Urinary bladder (tissue), 4 donors: ENCODE measurements at places on chromosomes 4 and X. TPM values are rescaled to one million over a fixed set of nuclear protein-coding genes. Genes with fewer than 3 reads are reported as not detected.

GRCh38 chrX:94850811-94851210 lies 1176.8 kb downstream of the FAM133A start:
- no peak for DNase-seq

The FRMPD3 gene
- 0.53 TPM for total RNA-seq

DNA sequence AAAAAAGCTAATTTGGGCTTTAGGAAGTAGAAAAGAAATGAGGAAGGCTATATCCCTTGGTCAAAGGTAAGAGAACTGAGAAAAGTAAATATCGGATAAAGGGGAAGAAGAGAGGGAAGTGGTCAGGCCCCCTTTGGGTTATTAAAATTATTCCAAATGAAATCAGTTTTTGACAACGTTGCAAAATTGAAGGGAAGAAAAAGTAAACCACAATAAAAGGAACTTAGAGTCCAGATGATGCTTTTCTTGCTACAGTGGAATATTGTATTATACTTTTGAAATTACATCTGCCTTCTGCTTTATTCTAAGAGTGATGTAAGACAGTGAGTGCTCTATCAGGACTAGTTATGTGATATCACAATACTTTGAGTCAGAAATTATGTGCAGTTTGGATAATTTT lies 59.4 kb upstream of the RBPJ start:
- no peak for DNase-seq

GRCh38 chr4:8609824-8610350 lies 17.3 kb downstream of the CPZ start:
- no peak for DNase-seq

DNA sequence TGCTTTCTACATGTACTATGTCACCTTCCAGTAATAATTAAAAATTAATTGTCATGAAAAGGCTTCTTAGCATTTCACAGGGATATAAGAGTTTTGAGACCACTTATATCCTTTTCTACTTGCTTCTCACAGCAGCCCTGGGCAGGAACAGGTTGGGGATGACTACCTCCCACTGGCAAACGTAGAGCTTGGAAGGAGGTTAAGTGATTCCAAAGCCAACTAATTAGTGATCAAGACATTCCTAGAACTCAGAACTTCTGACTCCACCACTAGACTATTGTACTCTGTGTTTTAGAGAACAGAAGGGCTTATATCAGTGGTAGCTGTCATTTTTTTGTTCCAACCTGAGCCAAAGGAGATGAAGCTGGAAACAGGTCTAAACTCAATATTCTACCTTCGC lies 364.5 kb upstream of the BOD1L1 start:
- DNase-seq: no peak

- DNase-seq: no peak
Observed at GRCh38 chrX:139832718-139833309, 100.0 kb downstream of the ATP11C start.

- no peak for DNase-seq
Observed at GRCh38 chrX:18272222-18272621, 51.5 kb upstream of the BEND2 start.

The MAGEA2 gene
- total RNA-seq: not detected

GRCh38 chrX:136572030-136572429 lies 40.0 kb downstream of the VGLL1 start:
- no peak for DNase-seq

DNA sequence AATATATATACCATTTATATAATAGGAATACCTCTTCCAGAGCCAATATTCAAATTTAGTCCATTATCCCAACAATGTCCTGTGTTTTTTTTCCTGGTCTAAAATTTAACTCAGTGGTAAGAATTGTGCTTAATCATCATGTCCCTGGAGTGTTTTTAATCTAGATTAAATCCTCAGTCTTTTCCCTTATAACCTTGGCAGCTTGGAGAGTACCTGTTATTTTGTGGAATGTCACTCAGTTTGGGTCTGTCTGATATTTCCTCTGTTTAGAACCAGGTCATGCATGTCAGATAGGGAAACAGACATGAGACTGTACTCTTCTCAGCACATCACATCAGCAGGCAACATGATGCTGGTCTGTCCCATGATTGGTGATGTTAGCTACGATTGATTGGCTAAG lies 96.6 kb downstream of the HPGD start:
- no peak for DNase-seq

- DNase-seq: no peak
Observed at GRCh38 chrX:125089761-125090445, 229.8 kb upstream of the TEX13C start.

DNA sequence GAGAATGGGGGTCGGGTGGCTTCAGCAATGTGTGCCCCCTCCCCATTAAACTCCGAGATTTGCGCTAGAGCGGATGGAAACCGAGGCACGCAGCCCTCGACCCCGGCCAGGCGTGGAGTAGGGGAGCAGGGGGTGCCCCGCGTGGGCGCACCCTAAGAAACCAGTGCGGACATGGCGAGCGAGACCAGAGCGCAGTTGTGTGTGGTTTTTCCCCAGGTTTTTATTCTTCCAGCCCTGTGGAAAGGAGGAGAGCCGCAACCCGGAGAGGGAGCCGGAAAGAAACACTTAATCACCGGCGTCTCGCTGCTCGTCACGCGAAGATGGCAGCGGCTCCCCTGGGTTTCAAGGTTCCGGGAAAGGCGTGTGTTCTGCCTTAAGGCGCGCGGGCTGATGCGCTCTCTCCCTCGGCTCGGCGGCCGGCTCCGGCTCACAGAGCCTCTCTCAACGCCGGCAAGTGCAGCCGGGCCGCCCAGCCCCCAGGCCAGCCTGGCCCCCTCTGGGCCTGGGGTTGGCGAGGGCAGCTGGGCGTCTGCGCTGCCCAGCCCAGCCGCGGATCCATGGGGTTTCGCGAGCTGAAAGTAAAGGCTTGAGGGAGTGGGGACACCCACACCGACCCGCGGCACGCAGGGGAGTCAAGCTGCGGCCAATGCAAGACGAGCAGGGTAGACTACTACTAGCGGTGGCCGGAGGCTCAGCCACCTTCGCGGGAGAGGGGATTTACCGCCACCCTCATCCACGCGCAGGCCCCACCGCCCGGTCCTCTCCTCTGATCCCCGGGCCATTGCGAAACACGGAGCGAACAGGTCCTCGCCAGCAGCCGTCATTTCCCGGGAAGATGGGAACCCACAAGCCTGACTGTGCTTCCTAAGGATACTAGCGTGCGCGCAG lies 74.0 kb upstream of the BCOR start:
- DNase-seq: no peak

The ZFYVE28 gene
- 6.3 TPM for total RNA-seq

- no peak for DNase-seq
Observed at GRCh38 chr4:92270908-92271307, 32.9 kb upstream of the GRID2 start.

DNA sequence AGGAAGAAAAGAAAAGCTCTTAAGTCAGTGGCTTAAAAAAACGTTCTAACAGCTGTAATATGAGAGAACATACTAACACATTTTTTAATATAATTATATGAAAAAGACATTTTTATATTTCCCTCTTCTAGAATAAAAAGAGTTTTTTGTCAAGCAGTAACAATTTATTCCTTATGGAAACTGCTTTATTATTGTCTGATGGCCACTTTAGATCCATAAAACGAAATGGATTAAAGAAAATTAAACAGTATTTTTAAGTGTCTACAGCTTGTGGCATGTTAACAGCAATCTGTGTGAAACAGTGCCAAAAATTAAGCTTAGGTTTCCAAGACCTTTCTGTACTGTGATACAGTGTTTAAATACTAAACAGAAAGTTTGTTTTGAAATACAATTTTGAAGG lies 55.5 kb upstream of the TENM3 start:
- no peak for DNase-seq

DNA sequence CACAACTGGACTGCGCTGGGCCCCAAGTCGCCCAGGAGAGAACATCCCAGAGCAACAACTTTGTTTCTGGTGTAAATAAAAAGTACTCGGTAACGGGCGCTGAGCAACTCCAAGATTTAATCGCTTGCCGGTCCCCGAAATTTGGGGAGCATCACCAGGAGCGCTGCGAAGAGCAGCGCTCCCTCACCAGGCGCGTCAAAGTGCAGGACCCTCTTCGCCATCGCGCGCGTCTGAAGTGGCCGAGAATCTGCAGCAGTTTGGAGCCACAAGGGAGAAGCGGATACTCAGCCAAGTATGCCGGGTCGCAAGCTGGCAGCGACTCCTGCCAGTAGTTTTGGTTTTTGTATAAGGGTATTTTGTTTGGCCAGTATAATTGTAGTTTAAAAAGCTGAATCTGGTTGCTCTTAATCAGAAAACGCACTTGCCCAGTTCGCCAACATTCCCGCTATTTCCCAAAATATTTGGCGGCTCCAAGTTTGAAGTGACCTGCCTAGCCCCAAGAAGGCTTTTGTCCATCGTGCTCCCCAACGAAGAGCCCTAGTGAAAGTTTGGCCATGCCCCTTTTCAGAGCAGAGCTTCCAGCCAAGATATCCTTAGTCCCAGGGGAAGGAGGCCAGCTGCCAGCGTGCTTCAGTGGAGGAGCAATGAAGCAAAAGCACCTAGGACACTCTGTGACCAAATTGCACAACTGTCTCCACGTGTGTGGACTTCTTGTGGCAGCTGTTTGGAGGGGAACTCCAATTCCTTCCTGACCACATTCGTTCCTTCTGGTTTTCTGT lies 557 bp upstream of the KDR start:
- DNase-seq: no peak

- no peak for DNase-seq
Observed at GRCh38 chrX:19388741-19389140, 45.0 kb downstream of the PDHA1 start.

The CHRDL1 gene
- total RNA-seq: 22.6 TPM

DNA sequence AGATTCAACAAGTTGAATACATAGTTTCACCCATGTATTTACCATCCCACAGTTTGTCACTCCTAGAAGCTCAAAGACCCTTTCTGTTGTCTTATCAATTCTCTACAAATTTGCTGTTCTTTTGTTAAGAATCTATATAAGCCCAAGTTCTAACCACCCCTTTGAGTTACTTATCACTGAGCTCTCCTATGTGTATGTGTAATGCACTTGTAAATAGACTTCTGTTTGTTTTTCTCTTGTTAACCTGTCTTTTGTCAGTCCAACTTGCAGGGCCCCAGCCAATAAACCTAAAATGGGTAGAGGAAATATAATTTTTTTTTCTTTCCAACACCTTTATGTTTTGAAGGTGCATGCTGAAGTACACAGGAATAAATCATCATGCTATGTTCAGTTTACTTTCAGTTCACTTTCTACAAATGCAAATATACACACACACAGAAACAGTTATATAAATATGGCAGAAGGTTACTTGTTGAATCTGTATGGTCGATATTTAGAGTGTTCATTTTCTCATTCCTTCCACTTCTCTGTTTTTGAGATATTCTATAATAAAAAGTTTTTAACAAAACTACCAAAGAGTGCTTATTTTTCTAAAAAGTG lies 22.3 kb upstream of the CLOCK start:
- DNase-seq: no peak

GRCh38 chr4:128663325-128663724 lies 146.2 kb upstream of the JADE1 start:
- DNase-seq: no peak

GRCh38 chr4:112403101-112403945 lies 106.2 kb downstream of the ALPK1 start:
- peak; percentile 10 for DNase-seq

GRCh38 chr4:130422261-130422660 lies 1326.3 kb downstream of the C4orf33 start:
- no peak for DNase-seq

DNA sequence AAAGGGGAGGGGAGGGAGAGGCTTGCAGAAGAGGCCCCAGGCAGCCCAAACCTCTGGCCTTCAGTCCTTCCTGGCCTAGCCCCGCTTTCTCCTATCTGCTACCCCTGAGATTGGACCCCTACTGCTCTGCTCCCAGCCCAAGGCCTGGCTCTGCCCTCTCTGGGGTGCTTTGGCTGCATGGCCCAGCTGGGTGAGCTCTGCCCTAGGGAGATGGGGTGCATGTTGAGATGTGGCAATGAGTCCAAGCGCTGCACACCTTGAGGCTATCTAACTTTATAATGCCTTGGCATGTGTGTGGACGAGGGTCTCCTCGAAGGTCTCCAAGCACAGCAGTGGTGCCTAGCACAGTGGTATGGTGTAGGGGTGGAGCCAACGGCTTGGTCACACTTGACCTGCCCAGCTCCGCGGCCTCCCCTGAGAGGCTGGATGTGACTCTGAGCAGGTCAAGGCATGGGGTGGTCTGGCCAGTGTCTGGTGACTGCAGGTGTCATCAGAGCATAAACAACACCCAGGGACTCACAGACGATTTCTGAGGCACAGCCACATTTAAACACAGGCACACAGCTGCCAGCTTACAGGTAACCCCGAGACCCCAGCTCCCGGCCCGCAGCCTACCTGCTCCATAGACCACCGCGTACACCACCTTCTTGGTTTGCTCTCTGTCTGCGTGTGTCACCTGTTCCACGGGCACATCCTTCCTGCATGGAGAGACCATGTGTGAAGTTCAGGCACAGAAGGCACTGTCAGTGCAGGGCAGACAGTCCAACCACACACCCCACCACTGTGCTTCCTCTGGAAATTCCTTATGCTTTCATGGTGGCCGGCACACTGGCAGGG lies 36.3 kb downstream of the NAT8L start:
- no peak for DNase-seq

- no peak for DNase-seq
Observed at GRCh38 chr4:74038425-74039314, at the start of gene CXCL3. Gene CXCL3, minus strand, starts transcription at chr4:74038689. Its CDS starts 78 bp downstream, at chr4:74038611.

DNA sequence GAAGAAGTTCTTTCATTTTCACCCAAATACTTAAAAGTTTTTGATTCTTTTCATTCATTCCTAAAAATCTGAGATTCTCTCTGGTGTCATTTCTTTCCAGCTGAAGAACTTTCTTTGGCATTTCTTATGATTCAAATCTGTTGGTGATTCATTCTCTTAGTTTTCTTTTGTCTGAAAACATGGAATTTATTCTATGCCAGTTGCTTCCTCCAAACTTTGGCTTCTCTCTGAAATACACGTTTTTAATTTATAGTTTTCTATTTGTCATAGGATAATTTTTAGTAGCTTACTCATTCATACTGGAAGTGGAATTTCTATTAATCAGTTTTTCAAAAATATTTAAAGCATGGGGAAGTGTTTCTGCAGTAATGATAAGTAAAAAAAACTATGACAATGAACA lies 1012.0 kb downstream of the RPA4 start:
- no peak for DNase-seq

GRCh38 chrX:135408794-135409193 lies 12.9 kb upstream of the SMIM10L2A start:
- DNase-seq: no peak

DNA sequence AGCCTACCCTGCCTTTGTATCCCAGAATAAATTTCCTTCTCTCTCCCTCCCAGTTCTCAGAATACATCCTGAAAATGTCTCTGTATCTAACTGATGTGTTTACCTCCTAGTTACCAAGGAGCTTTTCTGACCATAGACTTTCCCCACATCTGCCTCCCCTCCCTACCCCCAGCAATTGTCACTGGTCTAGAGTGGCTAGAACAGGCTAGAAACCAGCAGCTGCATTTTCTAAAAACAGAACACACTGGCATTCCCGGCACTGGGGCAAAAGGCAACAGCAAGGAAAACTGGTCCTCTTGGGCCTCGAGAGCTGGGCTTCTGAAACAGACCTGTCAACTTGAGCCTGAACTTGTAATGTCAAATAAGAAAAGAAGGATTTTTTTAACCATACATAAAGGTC lies 16.4 kb downstream of the TASL start:
- DNase-seq: no peak

GRCh38 chr4:119106036-119107000 lies 29.3 kb upstream of the MYOZ2 start:
- DNase-seq: no peak

- DNase-seq: no peak
Observed at GRCh38 chr4:54256491-54257486, 27.7 kb downstream of the PDGFRA start.
